ENCODE measurements at places on chromosomes 3 and 15. TPM values are rescaled to one million over a fixed set of nuclear protein-coding genes. Genes with fewer than 3 reads are reported as not detected.

GRCh38 chr3:160038862-160039562 is 50.4 kb downstream of the IL12A start:
- peak; percentile 27 for DNase-seq

GRCh38 chr3:178669758-178670157 is 133.5 kb downstream of the KCNMB2 start:
- DNase-seq, result no peak

DNA sequence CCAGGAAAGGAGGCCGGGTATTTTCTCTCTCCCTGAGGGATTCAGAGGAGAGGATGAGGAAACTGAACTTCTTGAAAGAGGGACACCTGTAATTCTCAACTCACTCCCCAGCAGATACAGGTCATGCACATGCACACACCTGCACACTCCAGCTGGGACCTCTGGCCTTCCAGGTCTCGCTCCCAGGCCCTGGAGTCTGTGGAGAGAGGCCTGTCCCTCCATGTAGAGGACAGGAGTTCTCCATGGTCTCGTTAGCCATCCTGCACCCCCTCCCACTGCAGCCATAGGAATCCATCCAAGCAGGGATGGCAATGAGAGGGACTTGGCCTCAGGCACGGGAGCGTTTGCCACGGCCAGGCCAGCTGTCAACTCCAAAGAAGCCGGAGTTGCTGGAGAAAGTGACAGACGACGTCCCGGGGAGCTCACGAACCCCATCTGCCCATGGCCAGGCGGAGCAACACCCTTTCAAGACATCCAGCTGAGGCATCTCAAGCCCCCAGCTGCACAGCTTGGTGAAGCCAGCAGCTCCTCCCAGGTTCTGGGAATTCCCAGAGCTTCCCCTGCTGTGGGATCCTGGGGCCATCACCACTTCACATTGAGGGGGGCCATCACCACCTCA is 223.3 kb downstream of the UACA start:
- no peak for DNase-seq

GRCh38 chr3:71524672-71525071 is 58.9 kb downstream of the FOXP1 start:
- no peak for DNase-seq

GRCh38 chr3:74844428-74844827 is 230.0 kb upstream of the CNTN3 start:
- DNase-seq, result no peak

DNA sequence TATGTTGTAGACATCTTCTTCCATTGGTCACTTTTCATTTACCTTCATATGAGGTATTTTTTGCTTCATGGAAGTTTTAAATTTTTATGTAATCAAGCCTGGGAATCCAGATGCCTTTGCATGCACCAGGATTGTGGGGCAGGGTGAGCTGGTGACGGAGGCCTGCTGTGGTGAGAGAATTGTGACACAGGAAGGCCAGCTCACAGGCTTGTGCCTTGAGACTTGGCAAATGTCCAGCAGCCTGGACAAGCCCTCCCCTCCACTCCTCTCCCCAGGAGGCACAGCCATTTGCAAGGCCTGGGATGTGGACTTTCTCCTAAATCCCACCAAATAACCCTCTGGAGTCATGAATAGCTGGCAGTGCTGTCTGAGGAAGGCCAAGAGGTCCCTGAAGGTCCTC is 67.4 kb downstream of the RHCG start:
- no peak for DNase-seq

- DNase-seq, result no peak
Observed at GRCh38 chr15:73923488-73924164, 2.6 kb upstream of the LOXL1 start.

DUSP7 gene
- 39.5 TPM for total RNA-seq

SNX33 gene
- 17.1 TPM for total RNA-seq

DPPA2 gene
- total RNA-seq, result not detected

CLSTN2 gene
- total RNA-seq, result 5.0 TPM
